ENCODE measurements at places on chromosomes 7 and 10. TPM values are rescaled to one million over a fixed set of nuclear protein-coding genes. Genes with fewer than 3 reads are reported as not detected.

- no peak for DNase-seq
Observed at GRCh38 chr7:18559756-18560155, 64.2 kb downstream of the HDAC9 start.

- DNase-seq = no peak
Observed at GRCh38 chr7:139384611-139385010, 24.9 kb downstream of the LUC7L2 start.

The NPC1L1 gene
- 0.30 TPM for total RNA-seq

GRCh38 chr10:122642726-122643605 lies 56.7 kb downstream of the C10orf120 start:
- no peak for DNase-seq

The GJD4 gene
- total RNA-seq = not detected

The NEURL1 gene
- 2.1 TPM for total RNA-seq

The ABCC2 gene
- 2.1 TPM for total RNA-seq

GRCh38 chr10:72276421-72277339 lies 3.0 kb downstream of the DDIT4 start:
- no peak for DNase-seq

DNA sequence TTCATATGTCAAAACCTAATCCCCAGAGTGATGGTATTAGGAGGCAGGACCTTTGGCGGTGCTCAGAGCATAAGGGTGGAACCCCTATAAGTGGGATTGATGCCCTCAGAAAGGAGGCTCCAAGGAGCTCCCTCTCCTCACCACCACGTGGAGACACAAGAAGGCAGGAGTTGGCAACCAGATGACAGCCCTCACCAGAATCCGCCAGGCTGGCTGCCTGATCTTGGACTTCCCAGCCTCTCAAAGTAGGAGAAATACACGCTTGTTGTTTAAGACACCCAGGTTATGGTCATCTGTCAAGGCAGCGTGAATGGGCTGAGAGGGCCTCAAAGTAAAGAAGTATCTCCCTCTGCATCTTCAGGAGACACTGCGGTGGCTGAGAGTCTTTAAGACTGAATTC lies 187.7 kb downstream of the TNS3 start:
- DNase-seq = no peak

- no peak for DNase-seq
Observed at GRCh38 chr10:94409021-94409657, 6.8 kb downstream of the TBC1D12 start.

The MYO1G gene
- total RNA-seq = 2.6 TPM

The KCNH2 gene
- total RNA-seq = 0.99 TPM

All from skin of body (tissue), 3 donors.